ENCODE measurements at places on chromosomes 4 and X.

GRCh38 chr4:39348371-39349315 lies 17.5 kb downstream of the RFC1 start:
- DNase-seq = no peak

DNA sequence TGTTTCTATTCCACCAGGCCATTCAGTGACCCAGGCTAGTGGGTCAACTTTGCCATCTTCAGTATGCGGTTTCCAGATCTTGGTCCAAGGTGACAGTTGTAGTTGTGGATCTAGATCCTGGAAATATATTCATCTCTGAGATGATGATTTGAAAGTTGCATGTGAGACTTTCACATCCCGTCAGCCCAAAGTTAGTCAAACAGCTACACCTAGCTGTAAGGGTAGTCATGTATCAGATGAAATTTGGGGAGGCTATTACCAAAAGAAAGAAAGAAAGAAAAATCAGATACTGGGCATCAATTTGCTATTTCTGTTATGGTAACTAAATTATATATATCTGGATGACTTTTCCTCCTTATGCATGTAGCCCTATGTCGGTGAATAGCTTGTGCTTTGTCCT lies 259.4 kb upstream of the ARX start:
- no peak for DNase-seq

- no peak for DNase-seq
Measured at GRCh38 chr4:1255699-1256098, 6.8 kb upstream of the CTBP1 start.

- DNase-seq = no peak
Measured at GRCh38 chr4:183936047-183936446, 30.9 kb downstream of the STOX2 start.

GRCh38 chr4:97317671-97318070 lies 825.6 kb downstream of the STPG2 start:
- no peak for DNase-seq

DNA sequence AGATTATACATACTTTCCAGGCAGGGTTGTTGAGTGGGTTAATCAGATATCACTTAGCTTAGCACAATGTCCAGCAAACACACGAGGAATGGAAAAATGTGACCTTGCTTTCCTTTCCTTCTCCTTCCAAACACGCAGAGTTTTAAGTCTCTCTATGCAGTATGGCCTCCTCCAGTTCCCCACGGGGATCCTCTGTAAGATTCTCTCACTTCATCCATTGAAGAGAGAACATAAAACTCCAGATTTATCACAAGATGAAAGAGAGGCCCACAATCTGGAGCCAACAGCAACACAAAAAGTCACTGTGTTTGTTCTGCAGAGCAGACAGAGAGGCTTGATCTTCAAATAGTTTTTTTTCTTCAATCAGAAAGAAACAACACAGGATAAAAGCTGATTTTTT lies 336.8 kb upstream of the CLNK start:
- no peak for DNase-seq

GRCh38 chrX:40933132-40933705 lies 152.0 kb upstream of the USP9X start:
- peak; percentile 42 for DNase-seq

GRCh38 chrX:70444326-70444945 lies at the start of gene DLG3:
Gene DLG3, plus strand, starts transcription at chrX:70444835. Its CDS starts 367 bp downstream, at chrX:70445202.
- DNase-seq = peak; percentile 39

GRCh38 chr4:155248002-155248896 lies 39.8 kb downstream of the NPY2R start:
- DNase-seq = no peak

DNA sequence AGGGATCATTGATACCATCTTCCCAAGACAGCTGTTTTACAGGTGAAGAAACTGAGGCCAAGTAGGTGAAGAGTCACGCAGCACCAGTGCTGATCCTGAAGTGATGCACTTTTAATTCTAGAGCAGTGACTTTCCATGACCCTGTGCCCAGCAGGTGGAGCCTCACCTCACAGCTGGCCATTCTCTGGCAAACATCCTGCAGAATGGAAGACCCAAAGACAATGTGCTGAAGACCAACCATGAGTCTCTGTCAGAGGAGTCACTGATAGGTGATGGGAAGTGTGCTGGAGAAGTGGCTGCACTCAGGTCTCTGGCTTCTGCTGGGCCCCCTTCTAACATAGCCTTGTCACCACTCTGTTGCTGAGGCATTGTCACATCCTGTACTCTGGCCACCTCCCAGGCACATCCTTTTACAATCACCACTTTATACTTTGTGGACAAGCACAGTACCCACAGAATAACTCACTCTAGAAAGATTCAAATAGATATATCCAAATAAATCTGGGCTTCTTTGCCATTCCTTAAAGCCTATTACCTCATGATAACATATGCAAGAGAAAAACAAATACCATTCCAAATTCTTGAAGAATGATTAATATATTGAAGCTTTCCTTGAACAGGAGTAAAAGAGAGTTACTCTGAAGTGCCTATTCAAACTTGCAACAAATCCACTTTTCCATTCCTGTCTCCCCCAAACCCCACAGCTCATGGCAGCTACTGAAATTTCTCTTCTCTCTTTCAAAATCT lies 64.1 kb upstream of the SCOC start:
- no peak for DNase-seq

- no peak for DNase-seq
Measured at GRCh38 chr4:102600689-102601088, 99.5 kb downstream of the NFKB1 start.

DNA sequence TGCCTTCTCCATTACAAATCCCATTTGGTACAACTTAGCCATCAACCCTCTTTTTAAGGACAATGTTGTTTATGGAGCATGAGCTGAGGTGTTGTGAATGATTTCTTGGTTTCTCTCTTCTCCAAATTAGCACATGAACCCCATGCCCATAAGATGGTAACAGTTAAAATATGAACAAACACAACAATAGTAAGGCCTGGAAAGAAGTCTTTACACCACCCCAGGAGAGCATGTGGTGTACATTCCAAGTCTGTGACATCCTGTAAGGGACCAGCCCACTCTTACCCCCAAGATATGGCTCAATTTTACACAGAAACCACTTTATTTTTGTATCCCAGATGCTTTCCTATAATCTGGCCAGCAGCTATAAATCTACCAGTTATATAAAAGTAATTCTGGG lies 226.1 kb downstream of the COX18 start:
- DNase-seq = no peak

DNA sequence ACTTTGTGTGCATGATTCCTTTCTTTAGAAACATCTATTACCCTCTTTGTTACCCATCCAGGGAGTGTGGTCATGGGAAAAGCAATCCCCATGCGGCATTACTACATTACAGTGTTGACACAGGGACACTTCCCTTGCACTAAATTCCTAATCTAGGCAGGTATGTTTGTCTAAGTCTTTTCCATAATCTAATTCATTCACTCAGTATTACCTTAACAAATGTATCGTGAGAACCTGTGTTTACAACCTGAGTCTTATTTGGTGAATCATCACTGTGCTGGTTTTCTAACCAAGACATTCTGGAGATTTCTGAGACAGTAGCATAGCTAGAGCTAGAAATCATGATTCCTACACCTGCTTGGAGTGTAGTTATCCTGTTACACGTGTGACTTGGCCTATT lies 326.8 kb downstream of the BMPR1B start:
- DNase-seq = no peak

- no peak for DNase-seq
Measured at GRCh38 chr4:23932186-23932585, 42.3 kb upstream of the PPARGC1A start.

DNA sequence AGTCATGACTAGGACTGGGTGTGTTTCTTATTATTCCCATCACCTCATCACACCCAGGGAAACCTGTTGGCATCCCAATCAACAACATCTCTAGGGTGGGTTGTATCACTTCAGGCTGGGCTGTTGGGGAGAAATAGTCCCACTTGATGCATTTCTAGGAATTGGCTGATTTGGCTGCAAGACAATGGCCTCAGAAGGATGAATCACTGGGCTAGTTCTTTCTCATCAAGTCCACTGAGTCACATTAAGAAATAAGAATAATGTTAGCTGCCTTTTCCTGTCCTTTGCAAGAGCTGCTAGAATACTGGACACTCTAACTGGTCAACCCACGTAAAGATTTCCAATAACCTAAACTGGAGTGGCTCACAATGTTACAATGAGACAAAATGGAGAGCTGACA lies 104.2 kb downstream of the CHRDL1 start:
- no peak for DNase-seq

GRCh38 chrX:3518870-3519269 lies 172.4 kb upstream of the MXRA5 start:
- DNase-seq = no peak

GRCh38 chr4:168119100-168119499 lies 26.8 kb downstream of the ANXA10 start:
- DNase-seq = no peak

Data from CD4-positive, alpha-beta T cell treated with Interleukin-4 for 1 hour (primary cell).